ENCODE measurements at places on chromosomes 5 and 9.

DNA sequence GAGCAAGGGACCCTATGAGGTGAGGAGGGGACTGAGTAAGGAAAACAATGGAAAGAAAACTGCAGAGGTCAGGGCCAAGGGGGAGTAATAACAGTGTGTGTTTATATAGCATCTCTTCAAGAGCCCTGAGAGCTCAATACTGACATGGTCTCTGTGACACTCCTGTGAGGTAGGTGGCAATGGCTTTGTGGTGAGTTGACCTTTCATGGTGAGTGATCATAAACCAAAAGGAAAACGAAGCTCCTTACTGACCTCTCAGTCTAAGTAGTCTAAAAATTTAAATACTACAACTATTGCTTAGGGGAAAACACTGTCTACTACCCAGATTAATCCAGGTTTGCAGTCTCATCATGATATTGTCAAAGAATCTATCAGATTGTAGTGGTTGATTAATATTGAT lies 130.9 kb downstream of the SNCAIP start:
- DNase-seq: no peak

DNA sequence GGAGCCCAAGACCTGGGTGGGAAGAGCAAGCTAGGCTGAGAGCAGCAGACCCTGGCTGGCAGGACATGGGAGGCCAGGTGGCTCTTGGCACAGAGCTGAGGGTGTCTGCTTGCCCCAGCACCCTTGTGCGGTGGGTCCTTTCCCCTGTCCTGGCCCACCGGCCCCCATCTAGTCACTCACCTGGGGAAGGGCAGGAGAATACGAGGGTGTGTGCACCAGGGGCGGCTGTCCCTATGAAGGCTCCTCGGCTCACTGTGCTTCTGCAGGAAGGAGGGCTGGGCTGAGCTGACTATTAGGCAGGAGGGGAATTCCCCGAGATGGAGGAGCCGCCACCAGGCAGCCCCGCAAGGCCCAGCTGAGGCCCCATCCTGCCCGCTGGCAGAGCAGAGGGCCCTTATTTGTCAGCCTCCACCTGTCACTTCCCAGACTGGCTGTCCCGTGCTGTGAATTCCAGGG lies 6.1 kb upstream of the TNIP1 start:
- DNase-seq: no peak

DNA sequence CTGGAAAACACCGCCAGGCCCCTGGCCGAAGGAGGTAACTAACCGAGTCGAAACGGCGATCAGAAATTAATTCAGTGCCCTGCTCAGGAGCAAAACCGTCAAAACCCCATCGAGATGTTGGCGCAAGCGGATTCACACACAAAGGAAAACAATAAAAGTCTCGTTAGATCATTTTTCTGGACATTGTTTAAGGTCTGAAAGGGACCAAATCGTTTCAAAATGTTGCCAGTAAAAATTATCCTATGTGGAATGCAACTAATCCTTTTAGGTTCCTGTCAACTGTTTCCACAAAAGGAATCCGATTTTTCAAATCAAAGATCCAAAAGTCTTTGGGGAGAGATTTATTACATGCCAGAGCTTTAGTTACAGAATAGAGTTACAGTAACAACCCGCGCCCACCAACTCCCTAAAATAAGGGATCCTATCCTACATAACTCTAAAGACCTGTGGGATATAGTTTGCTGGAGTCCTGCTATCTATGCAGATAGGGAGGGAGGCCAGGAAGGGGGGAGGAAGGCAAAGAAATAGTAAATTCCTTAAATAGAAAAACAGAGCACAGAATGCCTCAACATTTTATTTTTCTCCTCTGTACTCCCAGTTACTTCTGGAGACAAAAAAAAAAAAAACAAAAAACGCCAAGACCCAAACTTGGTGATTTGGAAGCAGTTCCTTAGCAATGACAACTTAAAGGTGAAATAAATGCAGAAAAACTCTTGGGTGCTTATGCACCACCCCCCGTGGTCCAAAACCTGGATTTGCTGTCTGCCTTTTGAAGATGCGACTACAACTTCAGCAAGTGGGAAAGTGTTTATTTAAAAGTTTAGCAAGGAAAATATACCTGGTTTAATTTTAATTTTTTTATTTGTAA lies 10.6 kb downstream of the FOXD1 start:
- no peak for DNase-seq

DNA sequence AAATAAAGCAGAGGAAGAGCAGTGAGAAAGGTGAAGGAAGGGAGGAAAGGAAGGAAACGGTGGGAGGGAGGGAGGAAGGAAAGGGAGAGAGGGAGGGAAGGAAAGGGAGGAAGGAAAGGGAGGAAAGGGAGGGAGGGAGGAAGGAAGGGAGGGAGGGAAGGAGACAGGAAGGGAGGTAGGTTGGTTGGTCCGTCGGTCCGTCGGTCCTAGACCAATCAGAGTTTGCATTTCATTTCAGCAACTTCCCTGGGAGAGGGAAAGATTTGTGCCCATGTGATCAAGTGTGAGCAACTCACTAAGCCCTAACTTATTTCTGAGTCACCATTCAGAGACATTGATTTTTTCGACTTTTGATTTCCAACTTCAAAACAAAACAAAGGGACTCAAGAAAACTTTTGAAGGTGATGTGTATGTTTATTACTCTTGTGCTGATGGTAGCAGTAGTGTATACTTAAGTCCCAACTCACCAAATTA lies 18.8 kb downstream of the NANS start:
- DNase-seq: no peak

- no peak for DNase-seq
These were observed 160.2 kb downstream of the CNTLN start for GRCh38 chr9:17294822-17295624.

DNA sequence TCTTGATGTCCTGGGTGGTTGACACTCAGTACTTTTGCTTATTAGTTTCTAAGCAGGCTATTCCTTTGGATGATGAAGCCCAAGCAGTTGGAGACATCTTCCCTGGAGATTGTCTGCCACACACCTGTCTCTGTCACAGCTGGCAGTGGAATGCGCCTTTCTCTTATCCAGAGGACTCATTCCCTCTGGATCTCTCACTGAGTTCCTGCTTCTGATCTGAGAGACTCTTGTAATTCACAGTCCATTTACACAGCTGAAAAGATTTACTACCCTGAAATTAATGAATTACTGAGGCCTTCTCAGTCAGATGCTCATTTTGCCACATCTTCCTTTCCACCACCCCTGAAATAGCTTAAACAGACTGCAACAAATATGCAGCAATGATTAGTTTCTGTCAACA lies 15.9 kb downstream of the TAL2 start:
- DNase-seq: no peak

- no peak for DNase-seq
These were observed 80.2 kb downstream of the PRKACG start for GRCh38 chr9:68933434-68934328.

DNA sequence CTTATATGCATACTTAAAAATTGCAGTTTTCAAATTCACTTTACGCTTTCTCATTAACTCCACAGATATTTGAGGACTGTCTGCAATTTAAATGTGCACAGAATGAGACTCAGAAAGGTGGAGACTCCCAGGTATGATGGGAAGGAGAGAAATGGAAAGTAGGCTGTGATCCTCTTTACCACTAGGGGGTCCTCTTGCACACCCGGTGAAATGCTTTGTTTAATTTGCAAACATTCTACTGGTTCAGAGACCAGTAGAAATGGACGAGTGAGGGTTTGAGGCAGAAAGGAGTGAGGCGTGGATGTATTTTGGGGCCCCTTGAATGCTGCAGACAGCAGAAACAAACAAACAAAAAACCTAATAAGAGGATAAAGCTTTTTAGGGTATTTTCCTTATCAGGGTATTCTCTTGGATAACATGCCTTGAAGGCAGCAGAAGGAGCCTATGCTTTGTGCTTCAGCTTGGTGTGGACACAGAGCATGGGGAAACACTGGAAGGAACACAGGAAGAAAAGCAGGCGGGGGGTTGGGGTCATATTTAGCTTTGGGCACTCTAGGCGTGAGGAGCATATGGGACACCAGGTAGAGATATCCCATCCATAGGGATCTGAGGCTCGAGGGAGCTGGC lies 410.1 kb downstream of the DMRT2 start:
- DNase-seq: no peak

GRCh38 chr9:18361646-18362045 lies 112.3 kb upstream of the ADAMTSL1 start:
- no peak for DNase-seq

DNA sequence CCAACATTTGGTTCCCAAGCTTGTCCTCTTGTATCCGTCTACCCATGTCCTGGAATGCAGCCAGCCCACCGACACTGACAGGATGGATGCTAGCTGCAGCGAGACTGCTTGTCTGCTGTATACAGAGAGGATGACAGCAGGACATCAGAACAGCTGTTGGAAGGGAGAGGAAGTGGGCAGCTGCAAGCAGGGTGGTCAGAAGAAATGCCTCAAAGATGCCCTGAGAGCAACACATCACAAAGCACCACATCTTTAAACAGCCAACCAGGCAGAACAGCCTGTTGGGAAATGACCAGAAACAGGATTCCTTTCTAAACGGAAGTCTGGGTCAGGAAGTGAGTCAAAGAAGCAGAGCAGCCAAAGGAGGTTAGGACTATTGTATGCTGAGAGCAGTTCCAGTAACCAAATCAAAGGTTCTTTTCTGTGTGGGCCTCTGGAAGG lies 219.1 kb downstream of the NDUFS4 start:
- peak; percentile 50 for DNase-seq

DNA sequence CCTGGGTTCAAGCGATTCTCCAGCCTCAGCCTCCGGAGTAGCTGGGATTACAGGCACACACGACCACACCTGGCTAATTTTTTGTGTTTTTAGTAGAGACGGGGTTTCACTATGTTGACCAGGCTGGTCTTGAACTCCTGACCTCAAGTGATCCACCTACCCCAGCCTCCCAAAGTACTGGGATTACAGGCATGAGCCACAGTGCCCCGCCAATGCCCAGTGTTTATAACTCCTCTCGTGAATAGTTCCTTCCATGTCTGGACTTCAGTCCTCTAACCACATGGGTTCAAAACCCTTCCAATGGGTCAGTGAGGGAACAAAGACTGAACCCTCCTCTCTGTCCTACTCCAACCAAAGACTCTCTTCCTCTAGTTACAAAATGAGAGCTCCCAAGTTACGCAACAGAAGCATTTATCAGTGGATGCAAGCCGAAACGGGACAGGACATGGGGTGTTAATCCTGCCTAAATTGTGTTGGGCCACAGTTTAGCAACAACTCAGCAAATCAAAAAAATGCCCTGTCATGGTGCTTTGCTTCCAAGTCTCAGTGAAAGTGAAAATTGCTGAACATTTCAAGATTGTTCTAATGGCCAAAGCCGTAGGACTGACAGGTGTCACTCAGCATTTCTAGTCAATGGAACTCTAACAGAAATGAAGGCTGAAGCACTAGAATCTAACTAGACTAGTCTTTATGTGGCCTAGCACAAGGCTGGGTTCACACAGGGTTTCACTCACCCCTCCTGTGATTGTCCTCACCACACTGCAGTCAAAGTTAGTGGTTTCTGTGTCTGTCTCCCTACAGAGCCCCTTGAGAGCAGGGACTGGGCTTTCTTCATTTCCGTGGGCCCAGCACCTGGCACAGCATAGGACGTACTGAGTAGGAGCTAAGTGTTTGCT lies 3.2 kb upstream of the TMEM245 start:
- DNase-seq: no peak

DNA sequence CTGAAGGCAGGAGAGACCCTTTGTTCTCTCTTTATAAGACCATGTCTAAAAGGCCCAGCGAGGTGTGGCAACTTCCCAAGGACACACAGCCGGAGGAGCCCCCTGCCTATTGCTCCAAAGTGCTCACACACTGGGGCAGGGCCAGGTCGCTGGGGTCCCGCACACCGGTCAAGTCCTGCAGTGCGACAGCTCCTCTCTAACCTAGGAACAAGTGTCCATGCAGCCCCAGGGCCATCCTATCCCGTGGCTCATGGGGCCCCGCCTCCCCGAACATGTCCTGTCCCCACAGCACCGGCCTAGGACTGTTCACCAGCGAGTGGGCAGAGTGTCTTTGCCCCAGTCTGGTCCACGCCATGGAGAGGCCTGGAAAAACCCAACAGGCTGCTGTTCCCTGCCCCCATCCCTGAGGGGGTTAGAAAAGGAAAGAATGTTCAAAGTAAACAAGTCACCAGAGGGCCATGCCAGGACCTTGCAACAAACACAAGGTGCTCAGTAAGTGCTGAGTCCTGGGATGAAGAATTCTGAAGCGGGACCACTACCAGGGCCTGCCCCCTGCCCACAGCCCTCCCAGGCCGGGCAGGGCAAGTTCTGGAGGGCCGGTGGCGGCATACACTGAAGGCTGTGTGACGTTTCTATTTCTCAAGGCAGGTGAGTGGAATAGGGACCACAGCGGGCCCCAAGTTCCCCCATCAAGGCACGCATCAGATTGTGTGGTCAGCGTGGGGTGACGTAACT lies 938 bp downstream of the NINJ1 start:
- DNase-seq: no peak

GRCh38 chr9:86783884-86784283 lies 163.4 kb downstream of the GAS1 start:
- DNase-seq: no peak

DNA sequence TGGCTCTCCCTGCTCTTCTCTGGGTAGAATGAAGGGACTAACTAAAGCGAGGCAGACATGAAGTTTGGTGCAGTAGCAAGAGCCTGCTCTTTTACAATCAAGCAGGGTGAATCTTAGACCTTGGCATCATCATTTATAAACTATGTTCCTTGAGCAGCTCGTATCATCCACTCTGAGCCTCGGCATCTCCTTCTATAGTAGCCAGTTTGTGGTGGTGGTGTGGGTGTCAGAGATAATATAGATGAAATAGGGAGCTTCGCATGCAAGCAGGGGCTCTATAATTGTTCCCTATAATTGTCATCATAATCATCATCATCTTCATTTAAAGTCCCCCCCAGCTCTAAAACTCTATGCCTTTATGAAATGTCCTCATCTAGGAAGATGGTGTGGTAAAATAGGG lies 72.5 kb upstream of the SAP30L start:
- DNase-seq: no peak

- no peak for DNase-seq
These were observed 82.0 kb upstream of the TRIO start for GRCh38 chr5:14061106-14061505.

GRCh38 chr9:81245254-81245956 lies 443.9 kb downstream of the TLE1 start:
- DNase-seq: no peak

- DNase-seq: no peak
These were observed 15.2 kb downstream of the HTR4 start for GRCh38 chr5:148639081-148639480.

DNA sequence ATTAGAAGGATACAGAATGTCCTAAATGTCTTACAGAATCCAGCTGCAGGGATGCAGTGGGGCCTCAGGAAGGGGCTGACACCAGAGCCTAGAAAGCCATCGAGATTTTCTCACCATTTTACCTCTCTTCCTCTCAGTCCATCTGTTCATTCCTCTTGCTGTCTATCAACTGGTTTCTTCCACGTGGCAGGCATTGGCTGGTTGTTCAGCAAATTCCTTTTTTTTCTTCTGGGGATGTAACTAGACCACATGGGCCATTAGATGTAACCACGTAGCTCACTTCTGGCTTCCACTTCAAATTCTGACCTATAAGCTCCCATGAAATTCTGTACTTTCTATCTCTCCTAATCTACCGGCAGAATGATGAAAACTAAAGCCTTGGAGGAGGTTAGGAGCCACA lies 93.6 kb upstream of the MTAP start:
- DNase-seq: no peak

All from HFF-Myc (cell line).